ENCODE measurements at places on chromosomes 12 and 14.
A peak's percentile ranks its signal among the peaks of the same experiment; 100 is the strongest.

DNA sequence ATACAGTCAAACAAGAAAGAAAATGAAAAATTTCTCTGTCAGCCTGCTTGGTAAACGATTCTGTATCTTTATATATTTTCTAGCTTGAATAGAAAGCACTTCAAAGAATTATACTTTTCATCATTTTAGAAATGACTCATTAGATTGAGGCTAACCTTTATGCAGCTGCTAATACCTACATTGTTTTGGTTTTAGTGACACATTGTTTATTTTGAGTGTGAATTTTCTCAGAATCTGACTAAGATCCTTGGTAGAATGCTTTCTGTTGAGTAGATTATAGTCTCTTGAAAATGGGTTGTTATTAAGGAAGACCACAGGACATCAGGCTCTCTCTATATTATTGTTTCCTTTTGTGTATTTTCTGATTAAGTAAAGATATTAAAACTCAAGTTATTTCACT lies at the start of gene PMCH:
TSS of gene PMCH (minus strand) at position 45 of the 400 bp plus-strand sequence. CDS start 63 bp downstream, outside the sequence.
- no peak for DNase-seq

DNA sequence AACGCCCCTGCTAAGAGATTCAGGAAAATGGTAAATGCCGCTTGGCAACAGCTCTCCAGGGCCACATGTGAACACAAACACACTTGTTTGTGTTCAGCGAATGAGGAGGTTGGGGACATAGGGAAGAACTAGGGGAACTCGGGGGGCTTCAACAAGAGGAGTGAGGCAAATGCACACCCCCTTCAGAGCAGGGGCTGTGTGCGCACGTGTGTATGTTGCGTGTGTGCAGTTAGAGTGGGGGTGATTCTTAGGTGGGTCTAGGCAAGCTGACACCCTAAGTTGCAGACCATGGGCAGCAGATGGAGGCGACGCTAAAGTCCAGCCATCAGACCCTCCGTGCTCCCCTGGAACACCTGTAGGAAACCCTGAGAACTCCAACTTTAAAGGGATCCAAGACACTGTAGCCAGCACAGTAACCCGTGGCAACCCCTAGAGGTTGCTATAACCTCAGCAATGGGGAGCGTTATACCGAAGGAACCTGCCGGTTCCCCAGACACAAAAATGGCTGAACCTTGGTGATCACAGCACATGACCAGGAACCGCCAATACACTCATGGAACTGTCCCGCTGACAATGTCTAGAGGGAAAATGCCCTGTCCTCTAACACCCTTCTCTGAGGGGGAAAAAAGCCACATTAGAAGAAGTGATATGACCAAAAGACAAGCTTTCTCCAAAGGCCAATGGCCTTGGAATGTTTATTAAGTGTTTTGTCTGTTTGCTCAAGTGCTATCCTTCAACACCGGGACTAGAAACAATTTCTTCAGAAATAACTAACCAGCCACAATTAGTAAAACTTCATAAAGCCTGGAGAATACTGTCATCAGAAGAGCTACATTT lies 86.5 kb upstream of the CEP83 start:
- peak; percentile 34 for DNase-seq

DNA sequence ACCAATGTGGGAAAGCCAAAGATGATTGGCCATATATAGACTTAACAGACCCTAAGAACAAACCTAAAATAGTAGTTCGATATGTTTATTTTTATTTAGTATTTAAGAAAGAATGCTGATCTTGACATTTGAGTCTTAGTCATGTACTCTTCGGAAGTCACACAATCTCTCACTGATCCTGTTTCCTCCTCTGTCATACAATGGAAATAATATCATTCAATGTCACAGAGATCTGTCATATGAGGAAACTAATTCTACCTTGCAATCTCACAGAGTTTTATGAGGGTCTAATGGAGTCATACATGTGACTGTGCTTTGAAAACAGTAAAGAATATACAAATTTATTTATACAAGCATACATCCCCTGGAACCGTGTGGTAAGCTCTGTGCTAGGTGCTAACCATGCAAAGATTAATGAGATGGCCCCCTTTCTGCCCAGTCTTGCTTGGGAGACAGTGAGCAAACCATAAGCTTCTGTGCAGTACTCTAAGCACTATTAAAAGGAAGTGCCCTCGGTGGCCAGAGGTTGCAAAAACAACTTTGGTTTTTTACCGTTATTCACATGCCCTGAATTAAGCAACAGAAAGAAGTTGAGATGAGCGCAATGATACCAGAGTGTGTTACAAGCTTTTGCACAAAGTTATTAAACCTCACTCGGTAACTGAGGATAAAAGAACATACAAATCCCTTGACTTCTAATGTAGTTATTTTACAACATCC lies 1.7 kb upstream of the LIN7A start:
- no peak for DNase-seq

DNA sequence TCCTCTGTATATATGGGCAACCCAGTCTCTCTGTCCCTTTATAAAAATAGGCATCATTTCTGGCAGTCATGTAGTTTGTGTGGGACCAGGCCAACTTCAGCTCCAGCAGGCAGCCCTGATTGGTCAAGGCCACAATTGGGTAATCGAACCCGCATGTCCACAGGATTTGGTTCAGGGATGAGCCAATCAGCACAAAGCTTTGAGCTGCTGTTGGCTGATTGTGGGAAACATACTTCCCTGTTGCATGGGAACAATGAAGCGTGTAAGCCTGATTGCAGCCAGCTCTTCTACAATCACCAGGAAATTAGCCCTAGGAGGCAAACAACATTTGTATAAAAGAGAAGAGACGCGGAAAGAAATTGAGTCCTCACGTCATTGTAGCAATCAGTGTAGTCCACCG lies 328.6 kb downstream of the PCNX1 start:
- DNase-seq, result peak; percentile 22

DNA sequence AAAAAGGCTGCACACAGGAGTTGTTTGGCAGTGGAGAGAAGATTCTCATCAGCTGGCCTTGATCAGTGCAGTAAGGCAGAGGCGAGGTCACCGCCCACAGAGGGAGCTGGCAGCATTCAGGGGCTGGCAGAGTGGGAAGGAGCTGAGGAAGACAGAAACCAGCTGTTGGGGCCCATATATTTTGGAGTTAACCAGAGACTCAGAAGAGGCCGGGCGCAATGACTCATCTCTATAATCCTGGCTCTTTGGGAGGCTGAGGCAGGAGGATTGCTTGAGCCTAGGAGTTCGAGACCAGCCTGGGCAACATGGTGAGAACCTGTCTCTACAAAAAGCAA lies 17.7 kb downstream of the SMCO2 start:
- no peak for DNase-seq

DNA sequence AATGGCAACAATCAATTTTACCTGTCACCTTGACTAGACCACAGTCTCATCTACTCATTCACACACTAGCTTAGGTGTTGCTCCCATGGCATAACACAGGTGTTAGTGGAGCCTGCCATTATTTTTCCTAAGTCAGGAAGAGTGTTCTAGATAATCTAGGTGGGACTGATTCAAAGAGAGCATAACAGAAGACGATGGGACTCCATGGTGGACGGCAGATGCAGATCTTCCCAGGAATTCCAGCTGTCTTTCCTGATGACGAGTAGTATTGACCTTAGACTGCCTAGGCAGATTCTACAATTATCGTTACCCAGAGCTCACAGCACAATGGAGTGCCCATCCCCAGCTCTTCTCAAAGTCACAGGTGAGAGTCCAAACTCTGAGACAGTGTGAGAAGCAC lies 589.0 kb downstream of the TMEM121 start:
- DNase-seq, result no peak

GRCh38 chr12:83244001-83244400 lies 557.3 kb downstream of the TMTC2 start:
- no peak for DNase-seq

DNA sequence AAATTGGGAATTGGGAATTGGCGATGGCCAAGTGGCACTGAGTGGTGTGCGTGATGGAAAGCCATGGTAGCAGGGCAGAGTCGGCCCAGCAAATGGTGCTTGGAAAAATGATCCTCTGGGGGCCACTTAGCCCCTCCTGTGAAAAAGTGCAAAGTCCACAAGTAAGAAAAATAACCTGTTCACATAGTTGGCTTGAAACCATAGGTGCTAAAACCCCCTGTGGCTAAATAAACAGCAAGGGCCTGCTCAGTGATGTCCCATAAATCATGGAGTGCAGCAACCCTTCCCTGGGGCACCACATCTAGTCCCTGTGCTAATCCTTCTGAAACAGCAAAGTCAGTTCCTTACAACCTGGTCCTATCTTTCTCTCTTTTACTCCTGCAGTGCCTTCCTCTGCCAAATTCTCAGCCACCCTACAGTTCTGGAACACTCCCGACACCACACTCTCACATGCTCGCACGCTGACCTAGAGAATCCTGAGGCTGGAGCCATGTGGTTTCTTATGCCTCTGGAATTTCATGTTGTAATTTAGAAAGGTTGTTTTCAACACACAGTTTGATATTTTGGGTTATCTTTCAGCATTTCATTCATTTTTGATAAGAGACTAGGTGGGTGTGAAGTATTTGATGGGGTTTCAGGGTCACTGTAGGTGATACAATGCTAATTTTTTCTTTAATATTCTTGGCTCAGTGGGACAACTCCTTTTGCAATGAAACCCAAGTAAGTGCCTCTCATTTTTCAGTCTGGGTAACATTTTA lies 123.6 kb downstream of the SMOC1 start:
- DNase-seq, result no peak

GRCh38 chr14:56412468-56413434 lies 166.8 kb upstream of the TMEM260 start:
- no peak for DNase-seq

DNA sequence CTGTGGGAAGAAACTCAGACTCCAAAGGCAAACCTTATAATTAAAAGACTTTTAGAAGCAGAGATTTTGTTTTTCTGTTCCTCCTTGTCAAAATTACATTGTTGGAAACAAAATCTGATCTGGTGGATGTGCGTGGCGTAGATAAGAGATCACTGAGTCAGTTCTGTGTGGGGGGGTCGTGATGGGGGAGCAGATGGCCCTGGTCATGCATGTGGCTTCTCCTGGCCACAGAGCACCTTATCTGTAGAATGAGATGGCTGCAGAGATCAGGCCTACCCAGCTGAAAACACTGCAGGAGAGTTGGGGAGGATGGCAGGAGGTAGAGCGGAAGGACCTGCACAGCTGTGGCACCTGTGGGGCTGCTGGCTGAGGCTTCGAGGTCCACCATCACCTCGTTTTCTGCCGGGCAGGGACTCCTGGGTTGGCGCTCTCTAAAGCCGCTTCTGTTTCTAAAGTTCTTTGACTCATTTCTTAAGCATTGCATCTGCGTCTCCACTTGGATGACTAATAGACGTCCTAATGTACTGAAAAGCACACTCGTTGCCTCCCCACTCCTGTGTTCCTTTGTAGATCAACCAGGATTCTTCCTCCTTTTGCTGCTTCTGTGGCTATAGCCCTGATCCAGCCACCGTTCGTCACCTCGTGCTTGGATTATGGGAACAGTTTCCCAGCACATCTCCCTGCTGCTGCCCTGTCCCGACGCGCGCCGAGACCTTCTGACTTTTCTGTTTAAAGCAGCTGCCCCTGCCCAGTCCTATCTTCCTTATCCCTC lies 93.4 kb downstream of the TSPAN9 start:
- DNase-seq, result no peak

DNA sequence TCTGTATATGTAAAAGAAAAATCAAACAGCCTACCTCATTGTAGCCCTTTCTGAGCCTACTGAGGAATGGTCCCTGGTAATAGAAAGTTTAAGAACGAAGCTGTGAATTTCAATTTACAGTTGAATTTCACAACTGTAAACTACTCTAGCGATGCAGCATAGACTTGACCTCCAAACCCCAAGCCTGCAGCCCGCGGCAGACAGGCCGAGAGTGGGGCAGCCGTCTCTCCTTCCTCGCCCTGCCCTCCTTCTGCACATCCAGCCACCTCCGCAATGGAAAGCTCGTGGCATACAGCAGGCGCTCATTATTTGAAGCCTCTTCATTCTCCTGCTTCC lies 15.3 kb downstream of the RNASE2 start:
- DNase-seq, result no peak

DNA sequence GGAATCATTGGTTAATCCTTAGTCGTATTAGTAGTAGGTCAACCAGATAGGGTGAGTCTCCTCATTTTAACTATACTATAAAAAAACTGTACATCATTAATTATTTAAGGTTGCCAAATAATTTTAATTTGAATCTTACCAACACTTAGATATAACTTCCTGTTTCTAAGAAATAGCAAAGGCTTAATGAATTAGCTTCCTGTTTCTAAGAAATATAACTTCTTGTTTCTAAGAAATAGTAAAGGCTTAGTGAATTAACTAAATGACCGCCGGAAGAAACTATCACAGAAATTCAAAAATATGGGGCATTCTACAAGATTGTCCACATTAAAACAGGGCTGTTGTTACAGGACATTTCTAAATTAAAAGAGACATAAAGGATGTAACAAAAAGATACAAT lies 392.9 kb upstream of the FOXG1 start:
- no peak for DNase-seq

DNA sequence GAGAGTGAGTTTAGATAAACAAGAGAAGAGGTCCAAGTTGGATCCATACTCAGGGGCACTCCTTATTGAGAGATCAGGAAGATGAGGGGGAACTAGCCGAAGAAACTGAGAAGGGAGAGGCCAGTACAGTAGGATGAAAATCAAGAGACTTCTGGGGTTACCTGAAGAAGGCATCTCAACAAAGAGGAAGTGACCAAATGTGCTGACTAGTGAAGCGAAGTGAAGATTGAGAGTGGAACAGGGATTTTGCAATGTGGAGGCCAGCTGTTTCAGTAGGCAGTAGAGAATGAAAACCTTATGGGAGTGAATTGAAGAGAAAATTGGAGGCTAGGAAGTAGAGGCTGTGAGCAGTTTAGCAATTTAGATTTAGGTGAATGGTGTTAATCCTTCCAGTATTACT lies 153.0 kb downstream of the SYNE2 start:
- no peak for DNase-seq
